ENCODE measurements at places on chromosomes 11 and 22. TPM values are rescaled to one million over a fixed set of nuclear protein-coding genes. Genes with fewer than 3 reads are reported as not detected.

DNA sequence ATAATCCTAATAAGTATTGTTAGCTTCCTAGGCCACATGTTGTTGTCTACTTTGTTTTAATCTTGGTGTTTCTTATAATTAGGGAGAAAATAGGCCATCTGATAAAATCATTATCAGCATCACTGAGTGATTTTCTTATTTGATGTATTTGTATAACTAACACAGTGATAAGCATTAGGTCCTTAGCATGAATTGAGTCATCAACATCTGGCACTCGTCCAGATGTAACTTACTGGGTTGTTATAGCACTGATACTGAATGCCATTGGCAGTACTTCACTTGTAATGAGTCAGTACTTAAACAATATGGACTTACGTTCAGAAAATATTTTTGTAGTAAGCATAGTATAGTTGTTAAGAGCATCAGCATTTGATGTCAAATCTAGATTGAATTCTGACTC is 16.2 kb downstream of the API5 start:
- no peak overlapping the region for H3K4me3 ChIP-seq
- no peak for DNase-seq
- no peak overlapping the region for H3K27ac ChIP-seq
- no peaks in the 10 kb centered on the region for H3K4me1 ChIP-seq
- H3K36me3 ChIP-seq = peaks cover 53% of the 10 kb centered on the region

DNA sequence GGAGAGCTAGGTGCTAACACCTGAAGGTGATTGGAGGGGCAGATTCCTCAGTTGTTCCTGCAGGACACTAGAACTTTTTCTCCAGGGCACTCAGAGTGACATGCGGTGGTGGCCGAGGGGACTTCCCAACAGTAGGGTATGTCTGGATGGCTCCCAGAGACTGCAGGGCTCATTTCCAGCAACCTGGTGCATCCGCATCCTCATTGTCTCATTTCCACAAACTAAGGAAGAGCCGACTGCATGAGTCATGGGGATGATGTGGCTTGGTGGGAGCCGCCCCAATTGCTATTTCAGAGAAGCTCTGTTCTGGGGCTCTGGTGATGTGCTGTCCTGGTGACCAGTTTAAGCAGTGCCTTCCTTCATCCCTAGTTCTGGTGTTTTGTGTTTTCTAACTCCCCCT is 2.8 kb upstream of the ROBO4 start:
- H3K27ac ChIP-seq = peak overlapping the region; percentile 85
- no peak for DNase-seq

DNA sequence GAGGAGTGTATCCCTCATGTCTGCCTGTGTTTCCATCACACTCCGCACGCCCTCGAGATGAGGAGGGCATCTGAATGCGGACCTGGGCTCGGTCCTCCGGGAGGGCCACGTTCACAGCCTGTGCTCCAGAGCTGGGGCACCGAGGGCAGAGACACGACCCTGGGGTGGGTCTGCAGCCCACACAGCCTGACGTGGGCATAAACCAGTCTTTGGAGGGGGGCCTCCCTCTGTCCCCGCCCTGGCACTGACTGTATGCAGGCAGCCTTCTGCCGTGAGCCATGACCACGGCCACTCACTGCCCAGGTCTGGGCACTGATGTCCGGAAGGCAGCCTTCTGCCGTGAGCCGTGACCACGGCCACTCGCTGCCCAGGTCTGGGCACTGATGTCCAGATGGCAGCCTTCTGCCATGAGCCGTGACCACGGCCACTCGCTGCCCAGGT is 1425.1 kb downstream of the BRD1 start:
- no peak for DNase-seq
- no peak overlapping the region for H3K27ac ChIP-seq
- H3K4me1 ChIP-seq = no peaks in the 10 kb centered on the region
- no peaks in the 10 kb centered on the region for H3K36me3 ChIP-seq

GRCh38 chr11:118988280-118988679 is 9.7 kb upstream of the CENATAC start:
- H3K36me3 ChIP-seq = no peaks in the 10 kb centered on the region
- DNase-seq = no peak
- no peak overlapping the region for H3K4me3 ChIP-seq
- H3K27ac ChIP-seq = no peak overlapping the region

GRCh38 chr11:135027461-135027860 is 615.4 kb upstream of the B3GAT1 start:
- no peak for DNase-seq
- H3K4me3 ChIP-seq = no peak overlapping the region
- no peaks in the 10 kb centered on the region for H3K36me3 ChIP-seq
- H3K27me3 ChIP-seq = no peaks in the 10 kb centered on the region
- no peaks in the 10 kb centered on the region for H3K4me1 ChIP-seq

- no peaks in the 10 kb centered on the region for H3K27me3 ChIP-seq
- no peaks in the 10 kb centered on the region for H3K36me3 ChIP-seq
- H3K27ac ChIP-seq = no peak overlapping the region
- H3K4me1 ChIP-seq = no peaks in the 10 kb centered on the region
- DNase-seq = no peak
Observed at GRCh38 chr11:15674756-15675155, 560.0 kb downstream of the INSC start.

GRCh38 chr22:29758068-29758622 is 8.7 kb downstream of the ZMAT5 start:
- no peaks in the 10 kb centered on the region for H3K27me3 ChIP-seq
- H3K4me3 ChIP-seq = no peak overlapping the region
- H3K27ac ChIP-seq = no peak overlapping the region
- H3K4me1 ChIP-seq = peaks cover 17% of the 10 kb centered on the region
- no peaks in the 10 kb centered on the region for H3K36me3 ChIP-seq

- no peaks in the 10 kb centered on the region for H3K27me3 ChIP-seq
- H3K4me3 ChIP-seq = no peak overlapping the region
- H3K27ac ChIP-seq = no peak overlapping the region
- no peaks in the 10 kb centered on the region for H3K36me3 ChIP-seq
- H3K4me1 ChIP-seq = no peaks in the 10 kb centered on the region
Observed at GRCh38 chr22:43201486-43202219, 14.7 kb upstream of the TTLL12 start.

DNA sequence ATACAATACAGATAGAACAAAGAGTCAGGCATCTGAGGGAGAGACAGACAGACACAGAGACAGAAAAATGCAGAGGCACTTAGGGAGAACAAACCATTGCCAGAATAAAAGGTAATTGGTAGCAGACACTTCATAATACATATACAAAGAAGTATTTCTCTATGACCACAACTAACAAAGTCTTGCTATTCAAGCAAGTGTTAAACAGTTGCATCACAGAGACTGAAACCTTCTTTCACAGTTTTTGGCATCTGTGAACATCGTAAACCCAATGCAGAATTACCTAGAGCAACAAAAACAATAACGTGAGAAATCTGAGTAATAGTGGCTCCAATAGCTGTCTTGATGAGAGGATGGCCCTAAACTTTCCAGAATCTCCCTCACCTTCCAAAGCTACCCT is 116.4 kb downstream of the BLID start:
- no peak for DNase-seq
- no peak overlapping the region for H3K4me3 ChIP-seq
- H3K4me1 ChIP-seq = no peaks in the 10 kb centered on the region
- H3K27ac ChIP-seq = no peak overlapping the region
- no peaks in the 10 kb centered on the region for H3K27me3 ChIP-seq
- no peaks in the 10 kb centered on the region for H3K36me3 ChIP-seq

- DNase-seq = no peak
- H3K4me1 ChIP-seq = no peaks in the 10 kb centered on the region
- no peaks in the 10 kb centered on the region for H3K27me3 ChIP-seq
- H3K36me3 ChIP-seq = no peaks in the 10 kb centered on the region
Observed at GRCh38 chr22:46934746-46935491, 172.5 kb downstream of the TBC1D22A start.

GRCh38 chr11:15970506-15971214 is 385.7 kb downstream of the SOX6 start:
- H3K4me1 ChIP-seq = peaks cover 38% of the 10 kb centered on the region
- H3K4me3 ChIP-seq = no peak overlapping the region
- H3K27ac ChIP-seq = no peak overlapping the region
- H3K27me3 ChIP-seq = no peaks in the 10 kb centered on the region
- H3K36me3 ChIP-seq = no peaks in the 10 kb centered on the region

DNA sequence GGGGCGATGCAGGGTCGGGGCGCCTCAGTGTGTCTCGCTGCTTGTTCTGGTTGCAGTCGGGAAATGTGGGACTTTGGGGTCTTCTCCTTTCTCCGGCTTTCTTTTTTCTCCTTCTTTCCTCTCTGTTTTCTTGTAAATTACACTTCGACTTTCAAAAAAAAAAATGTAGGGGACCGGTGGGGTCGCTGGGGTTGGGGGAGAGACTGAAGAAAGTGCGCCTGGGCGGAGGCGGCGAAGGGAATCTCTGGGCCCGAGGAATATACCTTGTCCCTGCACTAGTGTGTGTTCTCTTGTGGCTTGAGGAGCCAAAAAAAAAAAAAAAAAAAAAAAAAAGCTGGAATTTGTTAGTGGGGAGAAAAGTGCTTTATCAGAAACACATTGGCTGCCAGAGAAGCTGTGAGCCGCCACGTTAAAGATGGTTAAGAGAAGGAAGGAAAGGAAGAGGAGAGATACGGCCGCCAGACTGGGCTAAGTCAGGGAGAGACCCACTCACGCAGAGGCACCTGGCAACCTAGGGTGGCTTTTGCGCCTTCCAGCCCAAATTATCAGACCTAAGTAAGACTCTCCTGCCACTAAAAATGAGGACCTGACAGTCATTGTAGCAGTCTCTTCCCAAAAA is 8.4 kb upstream of the FLI1 start:
- H3K4me3 ChIP-seq = no peak overlapping the region
- no peak for DNase-seq
- H3K4me1 ChIP-seq = peaks cover 27% of the 10 kb centered on the region
- peaks cover 17% of the 10 kb centered on the region for H3K27me3 ChIP-seq

- H3K36me3 ChIP-seq = no peaks in the 10 kb centered on the region
- DNase-seq = no peak
- no peak overlapping the region for H3K4me3 ChIP-seq
Observed at GRCh38 chr22:22235558-22235957, 9.0 kb upstream of the VPREB1 start.

DNA sequence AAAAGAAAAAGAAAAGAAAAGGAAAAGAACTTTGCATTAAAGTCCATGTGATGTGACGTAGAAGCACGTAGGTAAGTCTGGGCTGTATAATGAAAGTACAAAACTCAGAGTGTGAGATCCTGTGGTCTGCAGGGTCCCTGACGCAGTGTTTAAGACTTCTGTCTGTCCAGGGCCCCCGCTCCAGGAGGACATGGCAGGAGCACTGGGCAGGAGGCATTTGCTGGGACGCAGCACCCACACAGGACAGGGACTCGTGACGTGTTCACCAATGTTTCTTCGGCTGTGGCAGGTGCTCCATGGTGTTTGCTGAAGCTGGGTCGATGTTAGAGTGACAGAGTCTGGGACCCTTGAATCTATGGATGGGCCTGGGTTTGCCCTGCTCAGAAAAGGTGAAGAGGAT is 348.1 kb downstream of the BRD1 start:
- no peak overlapping the region for H3K27ac ChIP-seq
- peaks cover 11% of the 10 kb centered on the region for H3K4me1 ChIP-seq
- DNase-seq = no peak

- no peak for DNase-seq
- H3K36me3 ChIP-seq = peaks cover 26% of the 10 kb centered on the region
- peak overlapping the region; percentile 94 for H3K27ac ChIP-seq
- H3K4me3 ChIP-seq = no peak overlapping the region
Observed at GRCh38 chr11:12159351-12160099, 49.1 kb downstream of the MICAL2 start.

DNA sequence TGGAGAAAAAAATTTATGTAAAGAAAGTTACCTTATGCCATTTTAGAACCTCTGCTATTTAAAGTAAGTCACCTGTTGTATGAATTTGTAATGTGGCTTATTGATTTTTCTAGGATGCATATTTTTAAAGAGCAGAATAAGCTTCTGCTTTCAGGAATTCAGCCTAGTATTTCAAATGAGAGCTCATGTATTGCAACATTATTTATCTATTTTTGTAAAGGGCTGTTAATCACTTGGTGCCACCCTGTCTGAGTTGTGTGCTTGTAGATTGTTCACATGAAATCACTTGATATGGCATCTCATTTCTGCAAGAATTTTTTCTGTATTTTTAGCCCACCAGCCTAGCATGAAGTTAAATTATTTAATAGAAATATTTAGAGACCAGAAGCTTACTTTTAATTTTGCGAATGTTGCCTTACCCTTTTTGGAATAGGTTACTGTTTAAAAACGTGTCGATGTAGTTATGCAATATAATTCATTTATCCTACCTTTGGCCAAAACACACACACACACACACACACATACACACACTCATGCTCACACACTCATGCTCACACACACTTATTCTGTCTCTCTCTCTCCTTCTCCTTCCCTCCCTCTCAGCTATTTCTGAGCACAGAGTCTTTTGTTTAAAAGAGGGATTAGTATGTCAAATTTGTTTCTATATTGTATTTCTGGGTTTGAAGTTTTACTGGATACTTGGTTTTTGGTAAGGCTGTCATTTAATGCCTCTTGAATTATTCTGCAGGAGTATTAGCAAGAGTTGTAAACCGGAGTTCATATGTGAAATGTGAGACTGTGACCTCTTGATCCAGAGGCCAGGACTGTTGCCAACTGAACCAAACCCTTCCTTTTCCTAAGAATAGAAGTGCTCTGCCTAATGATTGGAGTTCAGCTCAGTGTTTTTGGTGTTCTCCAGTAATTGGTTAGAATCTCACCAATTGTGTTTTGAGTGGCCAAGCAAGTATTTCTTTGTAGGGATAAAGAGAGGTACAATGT is 34.4 kb downstream of the YAP1 start:
- H3K4me1 ChIP-seq = peaks cover 57% of the 10 kb centered on the region
- H3K36me3 ChIP-seq = no peaks in the 10 kb centered on the region
- no peaks in the 10 kb centered on the region for H3K27me3 ChIP-seq
- no peak overlapping the region for H3K4me3 ChIP-seq

- H3K4me1 ChIP-seq = no peaks in the 10 kb centered on the region
- H3K4me3 ChIP-seq = no peak overlapping the region
- DNase-seq = no peak
- peaks cover 10% of the 10 kb centered on the region for H3K27me3 ChIP-seq
- H3K36me3 ChIP-seq = no peaks in the 10 kb centered on the region
Observed at GRCh38 chr22:49524362-49524761, 303.3 kb downstream of the BRD1 start.

The CST6 gene
- total RNA-seq = 2.8 TPM

The AP1B1 gene
- total RNA-seq = 31.6 TPM

The PKDREJ gene
- 0.15 TPM for total RNA-seq

The PATE2 gene
- total RNA-seq = not detected

The APOBEC3B gene
- 1.6 TPM for total RNA-seq

All from heart left ventricle (tissue), 16 donors.